Activated CD4-positive, alpha-beta T cell treated with anti-CD3 and anti-CD28 coated beads, Interleukin-2, amount 50 U/mL, for 24 hours (primary cell): ENCODE measurements at places on chromosomes 7 and 10.

DNA sequence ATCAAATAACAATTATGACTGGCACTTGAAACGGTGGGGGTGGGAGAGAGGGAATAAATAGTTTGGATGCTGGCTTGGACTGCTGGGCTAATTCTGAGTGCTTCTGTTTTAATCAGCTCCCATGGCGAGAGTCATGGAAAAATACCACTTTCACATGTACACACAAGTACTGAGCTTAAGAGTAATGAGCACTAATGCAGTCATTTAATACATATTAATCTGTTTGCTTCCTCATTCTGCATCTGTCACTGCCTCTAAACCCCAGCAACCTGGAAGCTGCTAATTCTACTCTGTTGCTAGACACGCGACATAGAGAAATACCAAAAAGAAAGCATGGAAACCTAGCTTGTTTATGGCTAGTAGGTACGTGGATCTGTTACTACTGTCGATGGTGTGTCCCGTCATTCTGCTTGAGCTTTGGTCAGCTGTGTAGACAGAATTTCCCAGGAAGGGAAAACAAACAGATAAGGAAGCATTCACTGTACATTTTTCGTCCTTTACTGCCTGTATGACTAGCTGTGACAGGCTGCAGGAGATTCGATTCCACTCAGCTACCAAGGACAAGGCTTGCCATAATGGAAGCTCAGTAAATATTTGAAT, 238.8 kb downstream of the BAMBI start:
- no peak for DNase-seq

GRCh38 chr7:125467996-125468854, 538.6 kb upstream of the POT1 start:
- no peak for DNase-seq

- no peak for DNase-seq
Observed at GRCh38 chr7:47666164-47666862, 84.4 kb upstream of the TNS3 start.

GRCh38 chr7:108415084-108415483, 41.2 kb downstream of the NRCAM start:
- no peak for DNase-seq

DNA sequence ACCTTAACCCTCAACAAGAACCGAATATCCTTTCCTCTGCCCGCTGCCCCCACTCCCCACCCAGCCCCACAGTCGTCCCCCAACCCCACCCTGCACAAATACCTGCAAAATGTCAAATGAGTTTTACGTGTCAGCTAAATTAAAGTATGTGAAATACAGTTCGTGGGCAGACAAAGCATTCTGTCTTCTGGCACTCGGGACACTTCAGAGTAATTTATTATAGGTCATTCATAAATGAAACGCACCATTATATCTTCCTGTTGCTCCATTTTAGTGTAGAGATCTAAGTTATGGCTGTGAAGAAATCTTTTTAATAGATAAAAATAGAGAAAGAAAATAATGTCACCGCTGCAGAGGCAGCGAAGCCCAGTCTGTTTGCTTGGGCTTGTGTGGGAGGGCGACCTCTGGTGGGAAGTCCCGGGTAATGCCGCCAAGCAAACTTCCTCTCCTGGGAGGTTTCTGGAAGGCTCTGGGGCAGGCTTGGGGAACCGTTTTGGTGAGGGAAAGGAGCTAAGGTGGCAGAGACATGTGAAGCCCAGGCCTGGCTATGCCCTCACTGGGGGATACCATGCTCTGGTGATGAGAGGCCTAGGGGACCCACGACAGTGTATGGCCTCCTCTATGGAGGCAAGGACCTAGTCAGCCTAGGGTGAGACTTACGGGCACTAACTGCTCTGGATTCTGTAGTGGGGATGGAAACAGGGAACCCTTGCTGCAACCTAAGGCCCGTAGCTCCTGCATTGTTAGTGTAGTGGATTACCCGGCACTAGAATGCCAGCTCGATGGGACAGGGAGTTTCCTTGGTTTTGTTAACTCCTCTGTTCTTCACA, 604.9 kb downstream of the LRMDA start:
- no peak for DNase-seq

GRCh38 chr7:92072121-92072520, 62.2 kb downstream of the CYP51A1 start:
- DNase-seq = no peak

GRCh38 chr7:85010306-85010705, 176.6 kb downstream of the SEMA3D start:
- no peak for DNase-seq

DNA sequence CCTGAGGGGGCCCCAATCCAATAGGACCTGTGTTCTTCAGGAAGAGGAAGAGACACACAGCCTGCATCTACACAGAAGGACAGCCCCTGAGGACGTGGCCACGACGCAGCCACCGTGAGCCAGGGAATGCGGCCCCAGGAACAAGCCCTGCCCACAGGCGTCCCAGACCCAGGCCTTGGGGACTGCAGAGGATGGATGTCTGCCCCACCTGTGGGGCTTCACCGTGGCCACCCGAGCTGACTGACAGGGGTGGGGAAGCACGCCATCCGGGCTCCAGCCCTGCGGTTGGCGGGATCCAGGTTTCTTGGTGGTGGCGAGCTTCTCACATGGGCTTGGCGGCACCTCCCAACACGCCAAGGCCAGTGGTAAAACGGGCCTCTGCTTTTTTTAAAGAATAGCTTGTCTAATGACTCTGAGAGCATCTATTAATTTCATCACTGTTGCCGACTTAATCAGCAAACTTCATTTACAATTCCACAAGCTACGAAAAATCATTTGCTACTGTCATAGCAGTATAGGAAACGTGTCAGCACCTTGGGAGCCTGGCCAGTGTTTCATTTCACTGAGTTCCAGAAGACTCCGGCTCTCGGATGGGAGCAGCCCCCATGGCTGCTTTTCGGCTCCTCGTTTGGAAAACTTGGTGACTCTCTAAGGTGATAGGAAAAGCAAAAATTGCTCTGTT, 584.0 kb downstream of the PTPRN2 start:
- DNase-seq = no peak

DNA sequence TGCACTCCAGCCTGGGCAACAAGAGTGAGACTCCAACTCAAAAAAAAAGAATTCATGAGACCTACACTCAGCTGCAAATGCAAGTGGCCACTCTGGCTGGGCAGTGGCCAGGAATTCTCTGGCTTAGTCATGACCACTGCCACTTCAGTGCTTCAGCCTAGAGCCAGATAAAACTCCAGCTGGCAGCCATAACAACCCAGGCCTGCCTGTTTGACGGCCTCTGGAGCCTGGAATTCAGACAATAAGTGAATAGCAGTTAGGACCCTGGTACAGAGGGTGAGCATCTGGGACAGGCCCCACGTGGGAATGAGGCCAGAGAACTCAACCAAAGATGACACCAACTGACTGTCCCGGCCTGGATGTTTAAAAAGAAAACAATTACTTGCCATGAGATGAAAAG, 18.9 kb downstream of the RCC1L start:
- no peak for DNase-seq

DNA sequence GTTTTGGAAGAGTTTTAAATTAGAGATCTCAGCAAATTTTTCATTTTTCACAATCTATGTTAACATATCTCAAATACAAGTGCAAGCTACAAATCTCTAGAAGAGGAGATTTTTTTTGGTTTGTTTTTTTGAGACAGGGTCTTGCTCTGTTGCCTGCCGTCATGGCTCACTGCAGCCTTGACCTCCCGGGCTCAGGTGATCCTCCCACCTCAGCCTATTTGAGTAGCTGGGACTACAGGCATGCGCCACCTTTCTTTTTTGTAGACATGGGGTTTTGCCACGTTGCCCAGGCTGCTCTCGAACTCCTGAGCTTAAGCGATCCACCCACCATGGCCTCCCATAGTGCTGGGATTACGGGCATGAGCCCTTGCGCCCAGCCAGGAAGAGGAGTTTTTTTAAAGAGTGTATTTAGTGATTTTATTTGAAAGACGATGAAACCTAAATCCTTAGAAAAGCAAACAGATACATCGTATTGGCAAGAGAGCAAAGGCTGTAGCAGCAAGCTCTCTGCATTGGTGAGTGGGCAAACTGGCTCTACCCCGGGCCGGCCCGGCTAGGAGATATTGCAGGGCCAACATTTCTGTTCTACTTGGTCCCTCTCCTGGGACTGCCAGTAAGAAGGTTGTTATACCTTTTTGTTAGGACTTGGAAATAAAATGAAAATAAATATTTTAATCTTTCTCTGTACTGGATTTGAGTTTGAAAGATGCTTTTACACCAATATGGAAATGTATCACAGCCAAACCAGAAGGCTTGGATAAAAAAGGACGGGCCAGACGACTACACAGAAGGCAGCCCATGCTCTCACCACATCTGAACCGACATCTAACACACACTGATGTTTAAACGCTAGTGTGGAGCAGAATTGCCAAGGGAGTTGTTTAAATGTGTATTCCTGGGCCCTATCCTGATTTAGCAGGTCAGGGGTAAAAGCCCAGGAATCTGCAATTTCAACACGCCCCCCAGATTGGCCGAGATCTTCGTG, 49.6 kb upstream of the RHEB start:
- no peak for DNase-seq

DNA sequence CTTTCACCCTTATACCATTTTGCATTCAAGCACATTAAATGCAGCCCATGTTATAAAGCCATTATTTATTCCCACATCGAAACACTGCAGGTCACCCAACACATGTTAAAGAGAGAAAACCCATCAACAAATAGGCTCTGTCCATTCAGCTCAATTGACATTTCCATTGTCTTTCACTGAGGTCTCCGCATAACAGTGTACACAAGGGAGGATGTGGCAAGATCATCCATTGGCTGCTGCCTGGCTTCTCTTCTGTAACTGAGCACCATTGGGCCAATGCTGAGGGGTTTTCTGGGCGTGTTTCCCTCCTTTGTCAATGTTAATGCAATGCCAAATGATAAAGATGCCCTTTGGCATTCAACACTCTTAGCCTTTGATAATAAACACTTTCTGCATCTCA, 278.1 kb upstream of the SP4 start:
- no peak for DNase-seq

DNA sequence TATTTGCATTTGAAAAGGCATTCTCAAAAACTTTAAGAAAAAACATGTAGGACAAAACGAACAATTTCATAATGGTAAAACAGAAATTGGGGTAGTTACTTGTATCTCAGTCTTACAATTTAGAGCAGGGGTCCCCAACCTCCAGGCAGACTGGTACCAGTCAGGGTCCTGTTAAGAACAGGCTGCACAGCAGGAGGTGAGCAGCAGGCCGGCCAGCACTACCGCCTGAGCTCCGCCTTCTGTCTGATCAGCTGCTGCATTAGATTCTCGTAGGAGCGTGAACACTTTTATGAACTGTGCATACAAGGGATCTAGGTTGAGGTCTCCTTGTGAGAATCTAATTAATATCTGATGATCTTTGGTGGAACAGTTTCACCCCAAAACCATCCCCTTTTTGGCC, 77.3 kb downstream of the SEMA3A start:
- DNase-seq = no peak

DNA sequence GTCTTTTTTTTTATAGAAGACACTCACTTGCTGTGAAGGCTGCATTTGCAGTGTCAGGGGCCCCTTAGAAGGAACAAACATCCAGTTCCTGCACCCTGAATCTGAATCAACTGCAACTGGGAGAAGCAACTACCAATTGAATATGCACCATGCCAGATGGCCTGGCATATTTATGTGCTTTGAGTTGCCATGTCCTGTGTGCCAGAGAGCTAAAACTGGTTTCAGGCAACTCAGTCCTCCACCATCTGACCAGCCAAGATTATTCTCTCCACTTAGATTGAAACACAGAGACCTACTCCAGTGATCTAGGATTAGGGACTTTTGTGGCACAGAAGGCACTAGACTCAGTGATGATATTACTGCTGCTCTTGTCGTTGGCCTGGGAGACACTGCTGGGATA, 225.4 kb downstream of the HECW1 start:
- DNase-seq = no peak

GRCh38 chr7:68789597-68789996, 808.7 kb upstream of the AUTS2 start:
- DNase-seq = no peak

- DNase-seq = no peak
Observed at GRCh38 chr7:155739538-155740143, 72.6 kb downstream of the SHH start.

- no peak for DNase-seq
Observed at GRCh38 chr7:100093498-100093897, 4.7 kb downstream of the COPS6 start.

- no peak for DNase-seq
Observed at GRCh38 chr10:58087896-58088295, 179.8 kb downstream of the IPMK start.

DNA sequence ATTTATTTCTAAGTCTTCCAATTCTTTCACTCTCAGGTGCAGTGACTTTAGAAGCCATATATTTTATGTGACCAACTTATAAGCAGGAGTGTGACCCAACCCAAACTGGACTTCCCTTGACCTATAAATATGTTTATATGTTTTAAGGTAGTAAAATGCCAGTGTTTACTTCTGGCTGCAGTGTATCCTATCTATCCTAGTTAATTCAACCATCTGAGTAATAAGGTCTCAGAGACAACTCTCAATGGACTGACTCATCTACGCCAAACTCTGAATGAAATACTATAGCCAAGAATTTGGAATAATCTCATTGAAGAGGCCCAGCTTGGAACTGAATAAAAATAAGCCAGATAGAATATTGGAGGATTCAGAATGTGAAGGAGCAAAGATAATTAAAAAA, 544.5 kb upstream of the SORCS1 start:
- no peak for DNase-seq

DNA sequence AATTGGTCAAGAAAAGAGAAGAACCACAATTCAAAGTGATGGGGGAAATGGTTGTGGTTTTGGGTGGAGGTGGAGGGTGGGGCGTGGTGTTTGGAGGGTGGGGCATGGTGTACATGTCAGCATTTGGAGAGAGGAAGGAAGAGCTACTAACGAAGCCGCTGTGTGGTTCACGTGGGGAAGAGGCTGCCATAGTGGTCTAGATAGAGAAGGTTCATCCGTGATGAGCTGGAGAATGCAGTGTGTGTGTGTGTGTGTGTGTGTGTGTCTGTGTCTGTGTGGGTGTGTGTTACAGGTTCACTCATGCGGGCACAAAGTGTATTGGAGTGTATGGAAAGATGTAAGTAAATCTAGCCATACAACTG, 6.1 kb upstream of the VCL start:
- peak; percentile 55 for DNase-seq

GRCh38 chr7:28509251-28510025, 97.1 kb downstream of the CREB5 start:
- no peak for DNase-seq

DNA sequence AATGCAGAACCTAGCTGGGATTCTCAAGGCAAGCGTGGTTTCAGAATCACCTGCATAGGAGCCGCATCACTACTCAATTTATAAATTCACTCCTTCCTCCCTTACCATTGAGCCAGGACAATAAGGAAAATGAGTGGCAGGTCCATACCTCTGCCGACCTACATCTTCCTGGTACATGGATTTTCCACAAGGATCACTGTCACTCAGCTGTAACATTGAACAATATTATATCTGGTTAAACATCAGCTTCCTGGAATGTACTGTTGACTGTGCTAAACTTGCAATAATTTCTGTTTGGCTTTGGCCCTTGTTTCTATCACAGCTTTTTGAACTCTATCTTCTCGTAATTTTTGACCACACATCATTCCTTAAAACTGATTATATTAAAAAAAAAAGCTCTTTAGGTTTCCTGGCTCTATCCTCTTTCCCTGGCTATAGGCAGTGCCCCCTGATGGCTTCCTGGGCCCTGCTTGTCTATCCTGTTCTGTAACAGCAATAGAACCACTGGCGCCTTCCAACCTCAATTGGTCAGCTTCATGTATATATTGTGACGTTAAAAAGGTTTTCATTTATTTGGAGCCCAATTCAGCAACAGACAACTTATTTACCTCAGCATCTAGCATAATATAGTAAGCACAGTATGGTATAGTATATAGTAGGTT, 59.2 kb downstream of the RNLS start:
- no peak for DNase-seq

- DNase-seq = no peak
Observed at GRCh38 chr7:22193450-22193983, 163.4 kb downstream of the RAPGEF5 start.
